Amniotic stem cell (primary cell): ENCODE measurements at places on chromosomes 2 and 18.

DNA sequence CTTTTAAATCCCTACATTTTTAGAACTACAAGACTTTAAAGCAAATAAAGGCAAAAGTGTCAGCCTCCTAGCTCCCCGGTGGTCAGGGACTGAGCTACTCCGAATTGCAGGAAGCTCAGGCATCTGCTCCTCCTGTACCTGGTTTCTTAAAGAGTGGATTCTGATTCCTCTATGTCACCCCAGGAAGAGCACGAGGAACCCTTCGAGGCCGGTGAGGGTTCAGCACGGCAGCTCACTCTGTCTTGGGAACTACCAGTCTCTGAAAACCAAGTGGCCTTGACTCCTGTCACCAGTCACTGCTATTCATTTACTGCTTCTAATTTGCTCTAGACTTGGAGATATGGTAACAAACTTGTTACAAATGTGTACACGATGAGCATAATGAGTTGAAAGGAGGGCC, 2.3 kb downstream of the PER2 start:
- DNase-seq: no peak

DNA sequence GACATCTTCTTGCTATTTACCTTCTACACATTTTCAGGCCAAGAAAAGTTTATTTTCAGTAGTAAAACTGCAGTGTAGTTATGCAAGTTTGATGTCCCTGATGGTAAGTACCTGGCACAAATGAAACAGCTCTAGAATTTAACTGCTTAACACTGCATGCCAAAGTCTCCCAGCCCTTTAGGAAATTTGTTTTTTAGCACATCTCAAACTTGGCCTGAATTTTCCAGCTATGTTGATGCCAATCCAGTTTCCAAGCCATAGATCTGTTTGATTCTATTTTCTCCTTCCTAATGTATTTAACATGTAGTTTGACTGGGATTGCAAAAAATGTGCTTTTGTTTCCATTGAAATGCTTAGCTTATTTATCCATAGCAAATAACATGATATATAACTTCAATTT, 29.3 kb upstream of the ZNF385B start:
- no peak for DNase-seq

GRCh38 chr18:23967321-23968089, 47.0 kb upstream of the TTC39C start:
- DNase-seq: no peak

GRCh38 chr18:9796935-9797549, 88.7 kb upstream of the TXNDC2 start:
- no peak for DNase-seq

DNA sequence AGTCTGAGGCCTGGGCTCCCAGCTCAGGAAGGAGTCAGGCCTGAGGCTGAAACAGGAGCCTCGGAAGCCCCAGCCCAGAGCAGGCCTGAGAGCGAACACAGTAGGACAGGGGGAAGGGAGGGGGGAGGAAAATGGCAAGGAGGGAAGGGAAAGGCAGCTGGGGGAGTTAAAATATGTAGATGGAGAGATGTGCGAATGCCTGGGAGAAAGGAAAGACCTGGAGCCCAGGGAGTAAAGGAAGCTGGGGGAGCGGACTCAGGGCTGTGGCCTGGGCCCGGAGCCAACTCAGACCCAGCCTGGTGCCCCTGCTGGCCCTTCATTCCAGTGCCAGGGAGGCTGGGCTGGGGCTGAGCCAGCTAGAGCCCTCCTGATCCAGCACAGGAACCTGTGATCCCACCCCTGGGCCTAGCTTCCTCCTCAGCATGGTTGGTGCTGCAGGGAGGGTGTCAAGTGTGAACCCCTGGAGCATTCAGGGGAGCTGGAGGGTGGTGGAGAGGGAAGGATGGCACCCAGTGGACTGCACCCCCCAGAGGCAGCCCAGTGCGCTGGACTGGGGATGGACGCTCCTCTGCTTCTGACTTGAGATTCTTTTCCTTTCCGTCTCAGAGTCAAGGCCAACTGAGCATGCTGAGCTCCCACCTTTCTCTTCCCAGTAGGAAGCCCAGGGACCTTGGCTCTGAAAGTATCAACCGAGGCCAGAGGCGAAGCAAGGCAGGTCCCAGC, 46.3 kb downstream of the EMX1 start:
- DNase-seq: no peak

DNA sequence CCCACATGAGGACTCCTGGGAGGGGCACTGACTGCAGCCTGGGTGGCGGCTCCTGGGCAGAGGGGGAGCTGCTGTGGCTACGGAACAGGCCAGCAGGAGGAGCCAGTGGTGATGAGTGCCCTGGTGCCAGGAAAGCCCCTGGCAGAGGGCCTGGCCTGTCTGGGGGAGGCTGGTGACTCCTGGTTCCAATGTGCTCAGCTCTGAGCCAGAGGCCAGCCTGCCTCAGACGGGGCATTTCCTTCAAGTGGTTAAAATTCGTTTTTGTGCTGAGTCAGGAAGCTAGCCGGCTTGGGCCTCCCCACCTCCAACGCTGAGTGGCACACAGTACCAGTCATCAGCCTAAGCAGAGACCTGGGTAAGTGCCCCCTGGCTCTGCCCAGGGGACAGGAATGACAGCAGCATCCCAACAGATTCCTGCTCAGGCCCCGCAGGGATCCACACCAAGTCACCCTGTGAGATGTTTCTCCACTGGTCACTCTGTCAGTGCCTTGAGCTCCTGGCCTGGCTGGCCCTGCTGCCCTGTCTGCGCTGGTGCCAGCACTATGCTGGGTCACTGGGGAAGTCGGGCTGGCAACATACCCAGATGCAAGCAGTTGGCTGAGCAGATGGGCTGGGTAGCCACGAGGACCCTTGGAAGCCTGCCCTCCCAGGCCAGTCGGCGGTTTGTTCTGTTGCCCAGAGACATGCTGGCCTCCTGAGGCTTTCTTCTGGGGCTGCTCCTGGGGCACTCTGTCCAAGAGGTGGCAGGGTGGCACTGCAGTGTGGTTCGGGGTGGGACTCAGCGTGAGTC, 7.1 kb upstream of the KLF11 start:
- DNase-seq: peak; percentile 54

- DNase-seq: no peak
Observed at GRCh38 chr2:179171371-179171770, 93.3 kb downstream of the SESTD1 start.

DNA sequence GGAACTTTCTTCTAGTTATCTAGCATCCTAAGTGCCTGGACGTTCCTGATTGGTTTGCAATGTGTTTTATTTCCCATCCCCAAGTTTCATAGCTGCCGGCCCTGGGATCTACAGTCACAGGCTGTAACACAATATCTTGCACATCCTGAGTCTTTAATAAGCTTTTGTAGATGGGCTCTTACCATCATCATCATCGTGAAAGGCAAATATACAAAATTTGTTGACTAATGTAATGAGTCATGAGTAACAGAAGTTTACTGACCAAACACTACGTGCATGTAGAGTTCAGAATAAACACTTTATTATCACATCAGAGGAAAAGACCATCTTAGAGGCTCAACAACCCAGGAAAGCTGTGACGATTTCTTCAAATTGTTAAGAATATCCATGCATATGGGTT, 8.1 kb upstream of the TYMS start:
- no peak for DNase-seq

GRCh38 chr2:147224070-147224469, 620.8 kb upstream of the ACVR2A start:
- DNase-seq: no peak

DNA sequence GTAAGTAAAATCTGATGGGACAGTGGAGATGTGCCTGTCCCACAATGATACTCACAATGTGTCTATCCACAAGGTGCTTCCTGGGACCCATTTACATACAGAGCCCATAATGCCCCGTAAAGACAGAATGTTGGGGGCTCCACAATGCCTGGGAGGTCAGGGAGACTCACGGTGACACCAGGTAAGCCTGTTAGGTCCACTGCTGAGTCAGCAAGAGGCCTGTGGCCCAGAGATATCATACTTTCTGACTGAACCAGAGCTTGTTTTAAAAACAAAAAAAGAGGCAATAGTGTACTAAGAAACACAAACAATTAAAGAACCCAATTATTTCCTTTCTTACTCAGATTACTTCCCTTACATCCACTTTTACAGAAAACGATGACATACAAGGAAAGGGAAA, 771.1 kb upstream of the ID2 start:
- DNase-seq: no peak

DNA sequence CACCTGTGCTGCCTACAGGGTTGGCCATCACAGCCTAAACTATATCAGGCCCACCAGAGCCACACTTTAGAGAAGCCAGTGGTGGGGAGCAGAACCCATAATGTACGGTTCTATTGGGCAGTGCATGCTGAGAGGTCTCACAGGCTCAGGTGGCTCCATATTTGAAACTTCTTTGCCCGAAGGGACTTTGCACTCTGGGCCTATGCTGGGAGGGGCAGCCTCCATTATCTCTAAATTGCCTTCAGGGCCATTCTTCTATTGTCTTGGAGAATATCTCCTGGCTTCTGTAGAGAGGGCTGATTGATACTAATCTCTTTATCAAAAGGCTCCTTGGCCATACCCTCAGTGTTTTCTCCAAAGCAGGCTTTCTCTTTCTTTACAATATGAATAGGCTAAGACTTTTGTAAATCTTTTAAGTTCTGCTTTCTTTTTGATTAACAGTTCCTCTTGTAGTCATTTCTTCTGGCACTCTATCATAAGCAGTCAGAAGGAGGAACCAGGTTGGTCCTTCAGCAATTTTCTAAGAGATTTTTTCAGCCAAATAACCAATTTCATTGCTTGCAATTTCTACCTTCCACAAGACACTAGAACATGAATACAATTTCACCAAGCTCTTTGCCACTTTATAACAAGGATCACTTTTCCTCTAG, 44.5 kb downstream of the RPE start:
- no peak for DNase-seq

DNA sequence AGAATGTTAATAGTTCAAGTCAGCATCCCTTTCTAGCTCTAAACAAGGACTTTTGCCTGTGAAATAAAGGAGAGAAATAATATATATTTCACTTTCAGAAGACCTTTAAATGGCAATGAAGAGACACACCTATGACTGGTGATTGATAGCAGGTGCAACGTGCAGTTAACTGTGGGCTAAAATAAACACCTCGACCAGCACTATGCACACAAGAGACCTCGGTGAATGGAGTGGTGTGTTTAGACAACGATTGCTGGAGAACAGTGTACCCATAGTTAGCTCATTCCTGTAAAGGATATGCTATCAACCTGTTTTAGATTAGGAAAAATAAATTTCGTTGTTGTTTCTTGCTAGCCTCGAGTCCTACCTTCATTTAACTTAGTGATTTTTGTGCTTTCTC, 143.4 kb downstream of the NR4A2 start:
- no peak for DNase-seq

GRCh38 chr2:44456946-44457345, 95.2 kb downstream of the CAMKMT start:
- DNase-seq: no peak

GRCh38 chr2:20930928-20931327, 108.0 kb upstream of the LDAH start:
- DNase-seq: no peak

- DNase-seq: no peak
Observed at GRCh38 chr2:7618031-7618430, 700.8 kb downstream of the RNF144A start.

DNA sequence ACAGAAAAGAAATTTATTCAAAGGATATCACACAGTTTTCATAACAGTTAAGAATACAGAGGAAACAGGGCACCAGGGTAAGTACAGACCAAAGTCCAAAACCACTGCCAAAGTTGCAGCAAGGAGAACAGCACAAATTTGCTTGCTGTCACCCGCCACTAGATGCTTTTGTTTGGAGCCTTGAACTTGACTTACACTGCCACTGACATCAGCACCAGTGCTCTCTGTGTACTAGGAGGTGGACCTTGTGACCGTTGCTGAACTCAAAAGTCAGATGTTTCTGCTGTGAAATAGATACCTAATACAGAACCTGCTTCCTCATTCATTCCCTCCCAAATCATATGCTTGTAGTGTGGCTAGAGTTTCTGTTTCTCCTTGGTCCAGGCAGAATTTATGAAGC, 578.3 kb upstream of the TMEFF2 start:
- DNase-seq: no peak

- no peak for DNase-seq
Observed at GRCh38 chr2:46387886-46388515, 90.8 kb downstream of the EPAS1 start.

- no peak for DNase-seq
Observed at GRCh38 chr2:7014174-7014640, 97.0 kb downstream of the RNF144A start.

DNA sequence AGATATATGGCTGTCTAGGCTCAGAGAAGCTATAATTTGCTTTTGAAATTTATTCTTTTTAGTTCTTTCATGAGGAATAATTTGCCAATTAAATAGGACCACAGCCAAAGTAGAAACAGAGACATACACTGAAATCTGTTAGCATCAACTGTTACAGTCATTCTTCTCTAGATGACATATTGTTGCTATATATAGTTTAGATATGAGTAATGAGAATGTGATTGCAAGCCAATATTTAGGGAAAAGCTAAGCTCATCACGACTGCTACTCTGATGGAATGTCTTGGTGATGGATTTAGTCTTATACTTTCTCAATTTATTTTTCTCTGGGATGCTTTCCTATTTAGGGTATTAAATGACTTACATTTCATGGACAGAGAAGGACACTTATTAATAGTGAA, 259.1 kb downstream of the LNPK start:
- peak; percentile 23 for DNase-seq

DNA sequence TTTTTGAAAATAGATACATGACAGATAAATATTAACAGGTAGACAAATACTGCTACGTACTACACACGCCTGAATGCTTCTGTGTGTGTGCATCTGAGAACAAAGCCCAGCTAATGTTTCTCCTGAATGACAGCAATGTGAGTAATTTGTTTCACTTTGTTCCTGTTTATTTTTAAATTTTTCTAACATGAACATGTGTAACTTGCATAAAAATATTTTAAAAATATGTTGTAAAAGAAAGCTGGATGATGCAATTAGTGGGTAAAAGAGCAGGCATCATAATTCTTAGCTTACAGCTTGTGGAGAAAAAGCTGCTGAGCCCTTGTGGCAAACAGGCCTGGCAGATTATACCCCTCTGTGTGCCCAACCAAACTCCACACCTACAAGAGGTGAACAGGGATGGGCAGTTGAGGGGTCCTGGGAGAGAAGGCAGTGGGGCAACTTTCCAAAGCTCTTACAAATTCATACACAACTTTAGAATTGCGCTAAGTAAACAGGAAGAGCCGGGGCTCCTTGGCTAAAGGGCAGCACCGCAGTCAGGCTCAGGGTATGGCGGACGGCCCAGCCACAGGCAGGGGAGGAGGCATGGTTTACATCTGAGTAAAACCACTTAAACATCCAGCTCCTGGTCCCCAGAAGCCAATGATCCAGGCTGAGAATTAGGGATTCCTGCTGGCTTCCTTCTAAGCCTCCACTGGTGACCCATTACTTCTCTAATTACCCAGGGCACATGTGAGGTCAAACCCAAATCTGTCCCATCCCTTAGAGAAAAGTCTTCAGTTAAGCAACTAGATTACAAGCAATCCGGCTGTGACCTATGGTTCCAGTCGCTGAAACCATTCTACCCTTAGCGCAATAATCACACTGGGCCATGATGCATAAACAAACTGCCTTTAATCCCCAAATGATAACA, 14.0 kb downstream of the PXDN start:
- peak; percentile 64 for DNase-seq

DNA sequence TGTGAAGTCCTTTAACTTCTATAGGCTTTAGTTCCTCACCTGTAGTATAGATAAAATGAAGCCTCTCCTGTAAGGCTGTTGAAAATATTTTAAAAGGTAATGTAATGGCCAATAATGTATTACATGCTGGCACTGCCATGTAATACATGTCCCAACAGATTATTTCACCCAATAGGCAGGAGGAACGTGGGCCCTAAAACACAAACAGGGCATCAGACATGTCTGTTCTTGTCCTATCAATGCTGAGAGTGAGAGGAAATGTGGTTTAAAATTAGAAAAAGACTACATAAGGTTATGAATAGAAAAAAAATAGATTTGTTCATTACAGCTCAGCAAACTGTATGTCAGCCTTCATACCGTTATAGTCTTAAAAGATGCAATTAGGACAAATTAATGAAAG, 492.7 kb upstream of the DDX18 start:
- no peak for DNase-seq
